ENCODE measurements at places on chromosomes 3 and 15.

- no peak for DNase-seq
These were observed 86.0 kb downstream of the DTWD1 start for GRCh38 chr15:49706805-49707204.

- no peak for DNase-seq
These were observed 338.7 kb downstream of the CLSTN2 start for GRCh38 chr3:140273542-140274195.

DNA sequence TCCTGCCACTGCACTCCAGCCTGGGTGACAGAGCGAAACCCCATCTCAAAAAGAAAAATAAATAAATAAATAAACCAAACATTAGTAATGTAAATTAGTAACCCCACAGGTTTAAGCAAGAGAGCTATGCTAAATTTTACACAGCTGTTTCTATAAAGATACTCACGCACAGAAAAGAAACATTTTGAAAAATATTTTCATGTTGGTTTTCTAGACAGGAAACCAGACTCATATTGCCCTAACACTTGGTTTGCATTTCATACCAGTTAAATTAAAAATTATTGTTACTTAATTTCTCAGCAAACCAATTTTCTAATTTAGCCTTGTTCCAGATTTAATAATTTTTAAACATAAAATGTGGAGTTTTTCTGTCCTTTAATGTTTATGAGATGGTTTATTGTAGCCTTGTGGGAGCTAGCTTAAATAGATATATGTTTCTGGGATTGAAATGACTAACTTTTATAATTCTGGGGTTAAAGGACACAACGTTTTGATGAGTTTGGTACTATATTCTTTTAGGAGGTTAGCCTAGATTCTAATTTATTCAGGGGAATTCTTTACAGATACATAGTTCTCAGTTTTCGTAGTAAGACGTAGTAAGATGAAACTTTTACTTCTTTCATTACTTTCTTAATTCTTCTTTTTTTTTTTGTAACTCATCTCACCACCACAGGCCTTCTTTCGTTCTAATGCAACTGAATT, 42.6 kb upstream of the SLC4A7 start:
- DNase-seq, result no peak

- no peak for DNase-seq
These were observed 15.8 kb downstream of the TMEM43 start for GRCh38 chr3:14140668-14141067.

DNA sequence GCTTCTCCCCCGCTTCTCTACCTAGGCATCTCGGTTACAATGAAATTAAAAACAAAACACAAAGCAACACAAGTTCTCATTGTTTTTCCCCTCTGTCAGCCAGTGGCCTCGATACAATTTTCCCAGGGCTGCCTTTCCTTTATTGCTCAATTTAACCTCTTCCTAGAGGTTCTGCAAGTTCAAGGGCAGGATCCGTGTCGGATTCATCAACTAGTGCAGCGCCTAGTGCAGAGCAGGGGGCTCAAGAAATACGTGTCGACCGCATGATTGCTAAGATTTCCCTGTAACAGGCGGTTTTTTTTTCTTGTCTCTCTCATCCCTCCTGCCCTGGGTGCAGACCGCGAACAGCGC, 1.4 kb upstream of the BHLHE40 start:
- DNase-seq, result no peak

DNA sequence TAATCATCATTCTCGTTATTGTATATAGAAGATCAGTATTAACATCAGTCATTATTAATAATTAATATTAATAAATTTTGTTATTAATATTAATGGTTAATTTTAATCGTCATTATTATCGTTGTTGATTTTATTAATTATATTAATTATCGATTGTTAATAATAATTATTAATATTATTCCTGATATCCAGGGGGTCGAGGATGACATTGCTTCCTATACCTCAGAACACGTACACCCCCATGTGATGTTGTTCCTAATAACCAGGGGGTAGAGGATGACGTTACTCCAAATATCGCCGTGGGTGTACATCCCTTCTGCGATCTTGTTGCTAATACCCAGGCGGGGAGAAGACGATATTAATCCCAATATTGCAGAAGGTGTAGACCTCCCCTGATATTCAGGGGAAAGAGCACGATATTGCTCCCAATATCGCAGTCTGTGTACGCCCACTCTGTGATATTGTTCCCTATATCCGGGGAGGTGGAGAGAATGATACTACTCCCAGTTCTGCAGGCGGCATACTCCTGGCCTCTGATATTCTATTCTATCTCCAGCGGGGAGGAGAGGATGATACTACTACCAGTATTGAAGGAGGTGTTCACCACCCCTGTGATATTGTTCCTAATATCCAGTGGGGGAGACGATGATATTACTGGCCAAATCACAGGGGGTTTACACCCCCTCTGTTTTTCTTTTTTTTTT, 22.3 kb upstream of the BMF start:
- DNase-seq, result no peak

DNA sequence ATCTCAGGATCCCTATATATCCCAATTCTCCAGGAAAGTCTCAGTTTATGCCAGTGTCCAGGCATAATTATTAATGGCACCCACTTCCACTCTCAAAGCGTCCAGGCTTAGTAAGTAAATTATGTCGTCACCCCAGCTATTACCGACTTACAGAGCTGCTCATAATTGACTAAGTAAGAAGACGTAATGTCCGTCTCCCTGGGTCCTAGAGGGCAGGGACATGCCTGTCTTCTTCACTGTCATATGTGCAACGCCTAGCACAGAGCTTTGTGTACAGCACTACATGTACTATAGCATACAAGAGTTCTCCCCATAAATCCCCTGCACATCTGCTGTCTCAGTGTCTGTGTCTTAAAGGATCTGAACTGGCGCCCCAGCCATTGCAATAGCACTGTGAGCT, 23.9 kb upstream of the HRH1 start:
- no peak for DNase-seq

DNA sequence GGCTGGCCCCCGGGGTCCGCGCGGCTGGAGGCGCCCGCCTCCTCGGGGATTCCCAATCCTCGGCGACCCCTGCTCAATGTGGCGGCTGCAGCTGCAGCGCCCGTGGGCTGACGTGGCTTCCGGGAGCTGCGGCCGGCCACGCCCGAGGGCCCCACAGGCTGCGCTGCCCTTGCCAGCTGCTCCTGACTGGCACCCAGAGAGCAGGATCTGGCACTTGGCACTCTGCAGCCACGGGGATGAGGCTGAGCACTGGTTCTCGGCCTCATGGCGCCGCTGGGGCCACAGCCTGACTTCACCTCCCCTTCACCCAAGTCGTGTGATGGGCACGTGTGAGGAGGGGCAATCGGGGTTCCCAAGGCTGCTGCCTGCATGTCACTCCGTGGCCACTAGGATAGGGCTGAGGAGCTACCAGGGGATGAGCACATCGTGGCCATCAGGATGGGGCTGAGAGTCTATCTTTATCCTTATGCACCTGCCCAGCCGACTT, 267.8 kb upstream of the FRG2C start:
- DNase-seq, result no peak

GRCh38 chr3:73257186-73257585, 195.7 kb downstream of the EBLN2 start:
- no peak for DNase-seq

DNA sequence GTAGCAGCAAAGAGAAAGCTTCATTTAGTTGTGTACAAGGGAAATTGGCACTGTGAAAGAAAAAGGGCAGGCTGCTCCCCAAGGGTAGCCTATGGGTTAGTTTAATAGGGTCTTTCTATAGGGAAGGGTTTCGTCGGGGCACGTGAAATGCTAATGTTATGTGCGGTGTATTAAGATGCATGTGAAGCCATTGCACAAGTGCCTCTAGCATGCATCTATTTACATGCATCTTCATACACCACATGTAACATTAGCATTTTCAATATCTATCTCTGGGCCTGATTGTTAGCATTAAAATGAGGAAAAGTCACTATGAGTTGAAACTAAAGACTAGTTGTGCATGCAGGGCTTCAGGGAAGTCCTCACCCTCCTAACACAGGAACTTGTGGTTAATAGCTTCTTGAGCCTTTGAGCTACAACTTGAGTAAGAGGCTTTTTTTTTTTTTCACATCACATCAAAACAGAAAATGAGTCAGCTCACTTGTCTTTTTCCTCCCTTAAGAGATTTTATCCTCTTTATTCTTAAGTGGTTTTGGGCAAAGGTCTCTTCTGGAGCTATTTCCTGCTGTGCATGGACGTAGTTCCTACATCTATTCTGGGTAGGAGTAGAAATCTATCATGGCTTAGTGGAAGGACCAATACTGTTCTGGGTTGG, 613.4 kb downstream of the ZPLD1 start:
- no peak for DNase-seq

DNA sequence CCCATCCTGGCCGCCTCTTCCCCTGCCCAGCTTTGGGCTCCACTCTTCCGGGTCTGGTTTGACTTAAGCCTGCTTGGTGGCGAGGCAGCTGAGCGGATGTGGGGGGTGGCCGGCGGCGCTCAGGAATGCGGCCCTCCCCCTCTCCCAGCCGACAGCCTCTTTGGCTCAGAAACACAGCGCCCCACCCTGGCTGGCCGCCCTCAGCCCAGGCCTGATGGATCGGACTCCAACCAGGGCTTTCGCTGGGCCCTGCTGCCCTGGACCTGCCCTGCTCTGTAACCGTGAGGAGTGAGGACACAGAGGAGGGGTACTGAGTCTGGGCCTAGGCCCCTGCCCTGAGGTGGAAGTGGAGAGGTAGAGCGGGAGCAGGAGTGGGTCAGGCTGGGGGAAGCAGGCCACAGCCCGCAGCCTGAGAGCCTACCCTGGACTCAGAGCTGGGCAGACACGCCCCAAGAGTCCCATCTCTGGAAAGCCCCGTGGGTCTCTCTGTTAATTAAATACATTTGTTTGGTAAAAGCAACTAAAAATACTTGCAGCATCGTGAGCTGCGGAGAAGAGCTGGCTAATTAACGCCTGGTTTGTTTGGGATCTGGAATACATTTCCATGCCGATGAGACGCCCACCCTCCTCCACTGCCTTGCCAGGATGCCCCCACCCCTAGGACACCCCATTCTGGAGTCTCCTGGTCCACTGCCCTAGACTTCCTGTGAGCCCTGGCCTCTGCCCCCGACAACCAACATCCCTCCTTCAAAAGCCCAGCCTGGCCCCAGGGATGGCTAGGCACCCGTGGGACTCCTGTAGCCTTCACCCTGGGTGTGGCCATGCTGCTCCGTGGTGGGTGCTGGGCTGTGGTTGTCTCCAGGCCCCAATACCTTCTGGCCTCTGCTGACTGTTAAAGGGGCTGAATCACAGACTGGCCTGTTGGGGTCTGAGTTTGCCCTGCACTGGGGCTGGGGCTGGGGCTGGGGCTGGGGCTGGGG, 19.6 kb downstream of the PLXNA1 start:
- DNase-seq, result no peak

DNA sequence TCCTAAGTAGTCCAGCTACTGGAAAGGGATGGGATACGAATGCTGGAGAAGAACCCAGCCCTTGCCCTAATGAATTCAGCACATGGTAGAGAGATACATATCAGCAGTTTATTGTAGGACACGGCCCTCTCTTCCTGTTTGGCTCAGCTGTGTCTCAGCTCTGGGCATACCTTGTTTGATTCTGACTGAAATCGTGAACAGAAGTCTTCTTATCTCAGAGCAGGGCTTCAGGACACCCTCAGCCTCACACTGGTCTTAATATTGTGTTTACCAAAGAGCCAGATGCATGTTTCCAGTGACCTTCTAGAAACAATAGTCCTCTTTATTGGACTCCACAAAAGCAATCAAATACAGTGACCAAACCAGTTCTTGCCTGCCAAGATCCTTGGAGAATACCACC, 54.7 kb downstream of the FAM174B start:
- DNase-seq, result no peak

GRCh38 chr15:93372865-93373223, 283.8 kb upstream of the RGMA start:
- no peak for DNase-seq

DNA sequence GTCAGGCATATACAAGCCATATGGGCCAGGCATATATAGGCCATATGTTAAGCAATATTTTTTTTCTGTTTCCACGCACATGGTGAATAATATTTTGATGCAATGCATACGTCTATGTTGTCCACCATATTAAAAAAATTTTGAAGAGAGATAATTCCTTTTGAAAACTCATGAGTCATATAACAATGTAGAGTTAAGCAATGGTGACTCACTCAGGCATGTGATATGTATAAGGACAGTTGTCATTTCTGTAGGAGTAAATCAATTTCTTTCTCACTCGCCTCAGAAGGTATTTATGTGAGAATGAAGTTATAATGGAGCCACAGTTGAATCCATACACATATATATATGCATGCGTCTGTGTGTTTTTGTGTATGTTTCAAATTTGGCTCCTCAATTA, 272.6 kb downstream of the EPHA3 start:
- no peak for DNase-seq

- no peak for DNase-seq
These were observed 307.3 kb upstream of the PLSCR5 start for GRCh38 chr3:146912241-146913015.

DNA sequence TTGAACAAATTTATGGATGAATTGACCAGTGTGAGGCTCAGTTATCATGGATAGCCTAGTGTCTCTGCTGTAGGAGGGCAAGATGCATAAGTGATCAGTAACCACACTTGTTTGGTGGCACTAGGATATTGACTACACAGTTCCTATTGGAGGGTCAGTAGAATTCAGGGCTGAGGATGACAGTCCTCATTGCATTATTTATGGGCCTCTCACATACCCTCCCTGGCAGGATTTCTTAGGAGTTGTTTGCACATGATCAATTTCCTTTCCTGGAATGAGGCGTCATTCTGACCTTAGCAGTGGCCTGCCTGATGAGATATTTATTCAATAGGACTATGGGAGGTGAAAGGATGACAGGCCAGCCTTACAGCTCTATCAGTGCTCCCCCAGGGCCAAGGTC, 125.1 kb upstream of the AGBL1 start:
- no peak for DNase-seq

GRCh38 chr3:194396859-194397756, 2.0 kb downstream of the GP5 start:
- DNase-seq, result no peak

DNA sequence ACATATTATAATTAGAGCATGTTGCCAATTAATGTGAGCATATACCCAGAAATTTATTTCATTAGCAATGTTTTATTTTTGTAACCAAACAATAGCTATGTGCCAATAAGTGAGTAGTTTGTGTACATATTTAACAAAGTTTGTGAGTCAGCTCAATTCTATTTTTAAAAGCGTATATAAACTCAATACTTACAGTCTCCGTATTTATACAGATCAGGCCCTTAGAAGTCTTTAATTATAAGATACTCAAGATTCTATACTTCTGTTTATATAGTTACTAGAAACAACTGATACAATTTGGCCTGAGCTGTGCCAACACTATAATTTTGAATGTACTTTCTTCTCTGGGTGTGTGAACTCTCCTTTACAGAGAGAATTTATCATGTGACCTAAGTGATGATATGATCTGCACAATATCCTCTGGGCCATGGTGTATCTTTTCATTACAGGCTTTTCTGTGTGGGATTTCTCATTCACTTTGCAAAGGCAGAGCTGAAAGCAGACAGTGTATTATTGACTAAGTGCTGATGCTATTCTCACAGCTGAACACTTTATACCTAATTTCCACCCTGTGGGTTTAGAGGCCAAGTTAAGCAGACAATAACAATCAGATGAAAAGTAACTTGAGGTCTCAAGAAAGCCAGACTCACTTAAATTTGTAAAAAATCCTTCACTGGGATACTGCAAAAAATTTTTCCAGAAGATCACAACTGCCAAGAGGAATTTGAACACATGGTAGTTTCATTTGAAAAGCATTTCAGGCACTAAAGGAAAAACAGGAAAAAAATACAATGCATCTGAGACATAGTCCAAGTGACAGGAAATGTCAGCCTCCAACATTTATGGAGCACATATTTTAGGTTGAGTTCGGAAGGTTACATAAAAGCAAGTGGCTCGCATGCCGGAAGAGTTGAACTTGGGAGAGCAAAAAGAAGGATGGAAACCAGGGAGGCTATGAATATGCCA, 277.9 kb upstream of the SEMA6D start:
- DNase-seq, result no peak
